ENCODE measurements at places on chromosomes 2 and 18.

DNA sequence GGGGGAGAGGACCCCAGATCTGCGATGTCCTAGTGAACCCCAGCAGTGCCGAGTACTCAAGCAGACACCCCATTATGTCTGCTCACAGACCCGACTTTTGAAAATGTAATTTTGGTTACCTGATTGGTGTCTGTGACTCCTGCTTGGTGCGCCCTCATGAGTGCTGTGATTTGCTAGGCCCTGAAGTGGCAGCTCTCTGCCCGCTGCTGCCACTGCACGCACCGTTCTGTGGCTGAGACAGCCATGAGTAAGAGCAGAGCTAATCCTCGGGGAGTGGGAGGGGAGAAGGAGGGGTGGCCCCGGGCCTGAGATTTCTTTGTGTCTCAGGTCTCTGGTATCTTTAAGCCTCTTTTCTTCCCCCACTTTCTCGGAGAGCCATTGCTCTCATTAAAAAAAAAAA, 18.2 kb downstream of the FHOD3 start:
- H3K27me3 ChIP-seq = no peaks in the 10 kb centered on the region
- DNase-seq = peak; percentile 45
- H3K36me3 ChIP-seq = no peaks in the 10 kb centered on the region
- H3K27ac ChIP-seq = peak overlapping the region; percentile 99

GRCh38 chr18:67232991-67233390, 283.5 kb downstream of the DSEL start:
- no peak overlapping the region for H3K4me3 ChIP-seq
- H3K27ac ChIP-seq = no peak overlapping the region
- DNase-seq = no peak
- H3K4me1 ChIP-seq = no peaks in the 10 kb centered on the region
- no peaks in the 10 kb centered on the region for H3K27me3 ChIP-seq

- peaks cover 2% of the 10 kb centered on the region for H3K36me3 ChIP-seq
- no peak overlapping the region for H3K4me3 ChIP-seq
- DNase-seq = peak; percentile 92
- no peaks in the 10 kb centered on the region for H3K27me3 ChIP-seq
These were observed 31.8 kb downstream of the ARHGAP25 start for GRCh38 chr2:68766376-68766845.

DNA sequence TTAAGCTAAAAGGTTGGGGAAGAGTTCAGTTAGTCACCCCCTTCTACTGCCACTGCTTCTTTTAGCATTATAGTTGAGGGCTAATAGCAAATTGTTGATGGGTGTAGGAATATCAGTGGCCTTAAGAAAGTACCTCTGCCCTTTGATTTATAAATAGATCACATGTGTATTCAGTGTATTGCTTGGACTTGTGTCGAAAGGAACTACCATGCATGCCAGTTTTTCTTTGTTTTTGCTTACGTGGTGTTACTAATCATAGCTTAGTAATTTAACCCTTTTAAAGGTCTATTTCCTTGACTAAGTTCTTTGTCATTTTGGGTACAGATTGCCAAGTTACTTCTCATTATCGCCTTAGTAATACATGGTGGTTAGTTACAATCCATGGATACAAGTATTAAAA, 85.6 kb downstream of the MIB1 start:
- no peak overlapping the region for H3K27ac ChIP-seq
- DNase-seq = peak; percentile 26
- peaks cover 7% of the 10 kb centered on the region for H3K36me3 ChIP-seq
- no peaks in the 10 kb centered on the region for H3K27me3 ChIP-seq
- H3K4me1 ChIP-seq = no peaks in the 10 kb centered on the region

DNA sequence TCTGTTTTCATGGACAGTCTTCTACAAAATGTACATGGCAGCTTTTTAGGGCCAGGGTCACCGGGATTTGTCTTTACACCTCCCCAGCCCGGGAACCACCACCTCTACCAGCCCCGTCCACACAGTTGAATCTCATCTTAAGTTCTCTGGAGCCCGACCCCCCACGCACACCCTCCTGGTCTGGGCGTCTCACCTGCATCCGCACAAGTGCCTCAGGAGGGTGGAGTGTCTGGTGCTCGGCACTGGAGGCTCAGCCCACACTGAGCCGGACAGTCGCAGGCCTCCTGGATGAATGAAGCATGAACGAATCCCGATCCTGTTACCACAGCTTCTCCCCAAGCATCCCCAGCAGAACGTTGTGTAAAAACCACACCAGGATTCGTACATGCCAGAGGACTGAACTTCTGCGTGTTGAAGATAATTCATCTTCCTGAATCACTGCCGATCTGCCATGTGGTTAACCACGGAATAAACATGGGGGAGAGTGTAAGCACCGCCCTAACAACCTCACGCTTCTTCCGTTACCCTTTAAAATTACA, 162.0 kb downstream of the RTP5 start:
- peaks cover 96% of the 10 kb centered on the region for H3K27me3 ChIP-seq
- no peak overlapping the region for H3K27ac ChIP-seq
- H3K36me3 ChIP-seq = no peaks in the 10 kb centered on the region
- no peak overlapping the region for H3K4me3 ChIP-seq
- DNase-seq = peak; percentile 91

DNA sequence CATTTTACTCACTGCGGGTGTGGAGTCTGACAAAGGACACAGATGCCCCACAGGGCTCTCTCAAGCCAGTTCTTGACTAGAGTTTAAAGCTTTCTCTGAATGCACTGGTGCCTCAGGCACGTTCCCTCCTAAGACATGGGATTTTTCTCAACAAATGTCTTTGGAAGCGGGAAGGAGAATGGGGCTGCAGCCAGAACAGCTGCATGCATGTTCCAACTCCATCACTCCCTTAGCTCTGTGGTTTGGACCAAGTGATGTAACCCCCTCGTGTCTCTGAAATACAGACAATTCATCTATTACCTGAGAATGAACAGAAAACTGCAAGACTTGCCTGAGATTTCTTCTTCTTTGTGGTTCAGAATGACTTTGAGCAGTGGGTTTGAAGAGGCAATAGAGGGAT, 141.7 kb upstream of the SERPINE2 start:
- no peaks in the 10 kb centered on the region for H3K27me3 ChIP-seq
- no peak overlapping the region for H3K27ac ChIP-seq
- no peak for DNase-seq
- no peaks in the 10 kb centered on the region for H3K4me1 ChIP-seq
- H3K4me3 ChIP-seq = no peak overlapping the region
- H3K36me3 ChIP-seq = no peaks in the 10 kb centered on the region

- peaks cover 5% of the 10 kb centered on the region for H3K4me1 ChIP-seq
- no peaks in the 10 kb centered on the region for H3K27me3 ChIP-seq
- H3K36me3 ChIP-seq = peaks cover 8% of the 10 kb centered on the region
- H3K27ac ChIP-seq = no peak overlapping the region
These were observed 217.7 kb upstream of the SMAD7 start for GRCh38 chr18:49168281-49168985.

- no peak overlapping the region for H3K4me3 ChIP-seq
- no peaks in the 10 kb centered on the region for H3K36me3 ChIP-seq
- no peak overlapping the region for H3K27ac ChIP-seq
These were observed 221.4 kb upstream of the PXDN start for GRCh38 chr2:1965726-1966125.

DNA sequence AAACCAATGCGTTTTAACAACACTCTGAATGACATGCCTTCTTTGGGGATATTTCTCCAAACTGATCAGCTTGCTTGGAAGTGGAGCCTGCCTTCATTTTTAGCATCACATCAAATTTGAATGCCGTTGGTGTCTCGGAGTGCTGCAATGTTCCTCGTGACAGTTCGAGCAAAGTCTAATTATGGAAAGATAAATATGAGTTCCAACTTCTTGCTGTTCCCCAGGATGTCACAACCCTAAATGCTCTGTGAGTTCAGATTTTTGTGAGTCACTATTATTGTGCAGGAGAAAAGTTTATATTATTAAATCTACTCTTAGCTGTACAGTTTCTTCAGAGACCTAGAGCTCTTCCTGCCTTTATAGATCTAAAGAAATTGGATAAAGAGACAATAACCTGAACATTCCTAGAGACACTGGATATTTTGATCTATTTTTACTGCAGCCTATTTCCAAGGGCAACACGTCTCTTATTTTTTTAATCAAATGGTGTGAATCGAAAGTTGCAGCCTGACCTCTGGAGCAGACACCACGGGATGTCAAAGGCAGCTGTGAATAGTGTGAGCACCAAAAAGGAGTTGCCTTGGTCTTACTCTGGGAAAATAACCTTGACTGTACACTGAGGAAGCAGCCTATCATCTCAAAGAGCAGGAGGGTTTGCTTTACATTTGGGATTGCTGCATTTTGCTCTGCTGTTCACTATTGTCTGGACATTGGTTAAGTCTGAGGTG, 330.1 kb downstream of the TDRD15 start:
- H3K36me3 ChIP-seq = no peaks in the 10 kb centered on the region
- no peak overlapping the region for H3K4me3 ChIP-seq
- H3K27ac ChIP-seq = no peak overlapping the region
- H3K27me3 ChIP-seq = no peaks in the 10 kb centered on the region

DNA sequence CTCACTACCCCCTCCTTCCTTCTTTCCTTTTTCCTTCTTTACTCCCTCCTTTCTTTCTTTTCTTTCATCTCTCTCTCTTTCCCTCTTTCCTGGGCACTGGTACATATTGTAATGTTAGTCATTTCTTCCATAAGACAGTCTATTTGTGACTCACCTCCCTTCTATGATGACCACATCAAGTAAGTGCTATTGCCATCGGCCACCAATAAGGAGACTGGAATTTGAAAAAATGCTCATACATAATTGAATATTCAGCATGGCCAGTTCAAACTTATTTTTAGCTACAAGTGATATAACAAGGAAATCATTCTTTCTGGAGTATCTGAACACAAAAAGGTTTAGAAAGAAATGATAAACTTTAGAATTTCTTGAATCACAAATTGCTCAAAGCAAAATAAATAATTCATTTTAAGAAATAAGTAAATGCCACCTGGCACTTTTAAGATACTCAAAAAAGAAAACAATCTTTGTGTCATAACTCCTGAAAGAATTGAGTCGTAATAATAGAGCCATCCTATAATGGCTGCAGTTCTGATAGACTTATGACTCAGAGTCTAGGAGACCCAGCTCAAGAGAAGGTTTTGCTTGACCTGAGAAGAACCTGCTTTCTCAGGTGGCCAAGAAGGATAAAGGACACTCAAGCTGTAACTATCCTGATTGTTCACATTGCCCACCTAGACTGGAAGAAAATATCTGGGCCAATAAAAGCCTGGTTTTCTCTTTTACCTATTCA, 51.6 kb upstream of the CCBE1 start:
- H3K27ac ChIP-seq = no peak overlapping the region

GRCh38 chr2:188291617-188292347, at the start of gene GULP1:
TSS of gene GULP1 (plus strand) at chr2:188291874. CDS start at chr2:188477703, 185,829 bp downstream.
- no peaks in the 10 kb centered on the region for H3K36me3 ChIP-seq
- no peaks in the 10 kb centered on the region for H3K4me1 ChIP-seq
- peak within 1 kb of the TSS; percentile 93 for H3K27ac ChIP-seq
- no peaks in the 10 kb centered on the region for H3K27me3 ChIP-seq

- peaks cover 21% of the 10 kb centered on the region for H3K4me1 ChIP-seq
- no peaks in the 10 kb centered on the region for H3K36me3 ChIP-seq
- no peak overlapping the region for H3K27ac ChIP-seq
- H3K27me3 ChIP-seq = peaks cover 13% of the 10 kb centered on the region
These were observed 49.6 kb downstream of the GALNT14 start for GRCh38 chr2:31088504-31089195.

DNA sequence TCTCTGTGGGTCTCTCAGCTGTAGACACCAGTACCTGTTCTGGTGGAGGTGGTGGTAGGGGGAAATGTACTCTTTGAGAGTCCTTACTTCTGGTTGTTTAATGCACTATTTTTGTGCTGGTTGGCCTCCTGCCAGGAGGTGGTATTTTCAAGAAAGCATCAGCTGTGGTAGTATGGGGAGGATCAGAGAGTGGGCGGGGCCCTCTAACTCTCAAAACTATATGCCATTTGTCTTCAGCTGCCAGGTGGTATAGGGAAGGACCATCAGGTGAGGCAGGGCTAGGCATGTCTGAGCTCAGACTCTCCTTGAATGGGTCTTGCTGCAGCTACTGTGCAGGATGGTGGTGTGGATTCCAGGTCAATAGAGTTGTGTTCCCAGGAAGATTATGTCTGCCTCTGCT, 1100.8 kb downstream of the CNTNAP5 start:
- H3K27ac ChIP-seq = no peak overlapping the region
- H3K4me3 ChIP-seq = no peak overlapping the region
- H3K4me1 ChIP-seq = no peaks in the 10 kb centered on the region
- no peak for DNase-seq
- no peaks in the 10 kb centered on the region for H3K27me3 ChIP-seq

DNA sequence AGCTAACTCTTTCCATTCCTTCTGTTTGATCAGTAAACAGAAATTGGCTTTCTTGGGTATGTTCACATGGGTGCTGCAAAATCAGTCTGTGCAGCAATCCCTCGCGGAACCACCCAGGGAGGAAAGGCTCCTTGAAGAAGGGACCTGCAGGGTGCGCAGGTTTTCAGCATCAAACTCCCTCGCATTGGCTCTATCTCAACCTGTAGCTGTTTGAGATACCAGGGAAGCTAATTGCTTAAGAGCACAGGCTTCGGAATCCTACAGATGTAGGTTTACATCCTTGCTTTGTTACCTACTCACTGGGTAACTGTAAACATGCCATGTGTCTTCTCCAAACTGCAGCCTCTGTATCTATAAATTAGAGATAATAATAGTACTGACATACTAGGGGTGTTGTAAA, 43.2 kb downstream of the LAMA3 start:
- no peak for DNase-seq
- no peak overlapping the region for H3K27ac ChIP-seq
- H3K4me1 ChIP-seq = peaks cover 13% of the 10 kb centered on the region
- peaks cover 12% of the 10 kb centered on the region for H3K36me3 ChIP-seq
- no peak overlapping the region for H3K4me3 ChIP-seq

DNA sequence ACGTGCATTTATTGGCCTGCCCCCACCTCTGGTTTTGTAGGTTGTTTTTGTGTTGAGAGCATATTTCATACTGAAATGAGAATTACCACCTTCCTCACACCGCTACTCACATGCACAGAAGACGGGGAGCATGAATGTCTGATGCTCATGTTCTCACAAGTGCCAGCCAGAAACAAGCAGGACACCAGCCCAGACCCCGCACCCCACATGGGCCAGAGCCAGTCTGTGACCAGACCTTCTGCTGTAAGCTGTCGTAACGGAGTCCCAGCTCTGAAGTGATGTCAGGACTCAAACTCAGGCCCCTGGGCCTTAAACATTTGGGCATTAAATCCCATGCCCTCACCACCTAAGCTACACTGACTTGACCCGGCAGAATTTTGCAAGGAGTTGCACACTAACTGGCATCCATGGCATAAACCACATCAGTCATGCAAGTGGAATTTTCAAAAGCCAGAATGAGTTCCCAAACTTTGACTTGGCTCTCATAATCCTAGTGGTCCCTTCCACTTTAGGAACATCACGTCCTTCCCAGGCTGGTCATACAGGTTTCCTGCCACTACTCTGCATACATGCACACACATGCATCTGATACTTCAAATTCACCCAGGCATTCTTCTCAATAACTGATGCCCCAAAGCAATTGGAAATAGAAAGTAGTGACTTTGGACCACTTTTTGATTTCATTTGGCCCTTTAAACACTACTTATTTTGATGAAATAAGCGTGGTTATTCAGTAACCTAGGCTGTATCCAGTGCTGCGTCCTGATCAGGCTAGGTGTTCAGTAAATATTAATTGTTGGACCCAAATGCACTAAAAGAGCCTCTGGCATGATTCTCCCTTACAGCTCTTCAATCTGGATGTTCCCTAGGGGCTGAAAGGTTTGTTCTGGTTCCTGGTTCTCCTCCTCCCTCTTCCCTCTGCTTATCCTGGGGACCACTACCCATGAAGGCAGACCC, 223.1 kb upstream of the ID2 start:
- H3K36me3 ChIP-seq = no peaks in the 10 kb centered on the region
- no peak overlapping the region for H3K4me3 ChIP-seq
- no peak for DNase-seq
- peaks cover 7% of the 10 kb centered on the region for H3K4me1 ChIP-seq
- H3K27ac ChIP-seq = no peak overlapping the region
- H3K27me3 ChIP-seq = peaks cover 3% of the 10 kb centered on the region
